ENCODE measurements at places on chromosomes 7 and 10. TPM values are rescaled to one million over a fixed set of nuclear protein-coding genes. Genes with fewer than 3 reads are reported as not detected.

DNA sequence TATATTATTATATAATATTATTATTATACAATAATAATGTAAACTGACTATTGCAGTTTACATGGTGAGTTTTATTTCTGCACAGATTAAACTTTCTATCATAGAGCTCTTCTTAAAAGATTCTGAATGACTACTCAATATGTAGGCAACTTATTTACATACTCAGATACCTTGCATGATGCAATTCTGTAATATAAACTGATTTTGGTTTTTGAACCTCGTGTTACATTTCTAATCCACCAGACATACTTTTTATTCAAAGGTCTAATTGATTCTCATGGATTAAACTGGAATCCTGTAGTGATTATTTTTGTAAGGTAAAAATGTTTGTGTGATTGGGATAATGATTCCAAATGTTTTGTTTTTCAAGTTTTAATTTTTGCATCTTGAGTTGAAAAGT is 19.9 kb downstream of the SLC26A4 start:
- no peak for DNase-seq

- no peak for DNase-seq
These were observed 26.2 kb downstream of the ASB15 start for GRCh38 chr7:123627851-123628250.

- DNase-seq, result peak; percentile 68
These were observed at the start of gene FKBP9 for GRCh38 chr7:32957326-32958045. FKBP9 (plus strand) TSS chr7:32957440; CDS start chr7:32957574, 134 bp downstream.

DNA sequence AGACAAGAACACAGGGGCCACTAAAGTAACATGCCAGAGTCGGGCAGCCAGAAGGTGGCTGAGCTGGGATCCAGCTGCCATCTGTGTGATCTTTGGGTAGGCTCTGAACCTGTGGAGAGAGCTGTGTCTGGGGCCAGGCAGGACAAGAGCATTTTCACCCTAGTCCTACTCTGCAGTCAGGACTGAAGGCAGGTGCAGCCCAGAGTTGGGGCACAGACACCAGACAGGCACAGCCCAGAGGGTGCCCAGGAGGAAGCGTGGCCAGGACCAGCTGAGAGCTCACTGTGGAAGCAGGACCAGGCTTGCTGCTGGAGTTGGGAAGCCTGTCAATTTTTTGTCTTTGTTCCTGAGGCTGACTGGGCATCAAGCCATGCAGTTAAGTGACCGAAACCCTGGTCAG is 113.6 kb downstream of the ADCY1 start:
- no peak for DNase-seq

- peak; percentile 82 for DNase-seq
These were observed 18.8 kb downstream of the CHAT start for GRCh38 chr10:49632406-49633317.

GRCh38 chr7:105581066-105581811 is at the start of gene EFCAB10:
EFCAB10 (minus strand) TSS chr7:105581493; CDS start chr7:105581463, 30 bp downstream.
- peak; percentile 62 for DNase-seq

- DNase-seq, result no peak
These were observed 747.8 kb downstream of the GRID1 start for GRCh38 chr10:85618841-85619240.

GRCh38 chr10:12748186-12748585 is 253.3 kb downstream of the CCDC3 start:
- no peak for DNase-seq

GRCh38 chr10:92327445-92328433 is 36.8 kb downstream of the MARCHF5 start:
- DNase-seq, result no peak

- no peak for DNase-seq
These were observed 86.5 kb downstream of the ARID5B start for GRCh38 chr10:61987951-61988379.

DNA sequence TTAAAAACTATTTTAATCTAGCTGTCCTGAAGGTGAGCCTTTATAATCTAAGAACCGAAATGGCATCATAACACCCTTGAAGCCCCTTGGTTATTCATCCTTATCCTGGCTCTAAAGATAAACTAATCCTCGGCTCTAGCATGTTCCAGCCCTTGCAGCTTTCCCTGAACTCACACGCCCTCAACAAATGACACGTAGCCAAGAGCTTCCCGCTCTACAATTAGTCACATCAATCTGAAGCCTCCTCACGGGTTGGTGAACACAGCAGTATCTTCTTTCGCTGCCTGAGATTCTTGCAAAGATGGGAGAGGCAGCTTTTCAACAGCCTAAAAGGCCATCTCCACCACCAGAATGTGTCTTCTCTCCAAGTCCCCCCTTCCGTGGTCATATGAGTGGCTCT is 4.1 kb downstream of the FRMD4A start:
- DNase-seq, result no peak

- peak; percentile 66 for DNase-seq
These were observed 77.0 kb upstream of the PODXL start for GRCh38 chr7:131633342-131633843.

DNA sequence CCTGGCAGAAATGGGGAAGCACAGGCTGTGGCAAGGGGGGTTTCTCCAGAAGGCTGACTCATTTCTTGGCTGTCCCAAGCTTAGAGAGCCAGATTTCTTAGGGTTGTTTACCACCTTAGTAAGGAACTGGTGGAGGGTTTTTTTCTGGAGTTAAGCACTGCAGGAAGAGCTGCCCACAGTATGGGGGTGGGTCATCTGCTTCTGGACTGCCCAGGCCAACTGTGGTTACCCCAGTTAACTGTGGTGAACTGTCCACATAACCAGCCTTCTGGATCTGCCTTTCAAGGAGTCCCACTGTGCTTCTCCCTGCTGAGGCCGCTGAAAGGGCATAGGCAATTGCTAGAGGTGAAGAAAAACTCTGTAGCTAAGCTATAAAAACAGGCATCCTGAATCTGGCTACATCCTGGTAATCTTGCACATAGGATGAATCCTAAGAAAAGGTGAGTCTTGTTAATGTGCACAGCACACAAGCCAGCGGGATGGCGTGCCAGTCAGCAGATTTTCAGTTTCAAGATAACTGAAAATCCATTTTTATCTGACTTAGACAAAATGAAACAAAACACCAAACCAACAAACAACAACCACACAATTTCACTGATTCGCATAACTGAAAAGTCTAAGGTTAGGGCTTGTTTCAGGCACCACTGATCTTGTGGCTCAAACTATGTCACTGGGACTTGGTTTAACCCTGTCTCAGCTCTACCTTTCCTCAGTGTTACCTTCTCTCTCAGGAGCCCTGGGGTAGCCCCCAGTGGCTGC is 21.6 kb upstream of the TSPAN33 start:
- no peak for DNase-seq

DNA sequence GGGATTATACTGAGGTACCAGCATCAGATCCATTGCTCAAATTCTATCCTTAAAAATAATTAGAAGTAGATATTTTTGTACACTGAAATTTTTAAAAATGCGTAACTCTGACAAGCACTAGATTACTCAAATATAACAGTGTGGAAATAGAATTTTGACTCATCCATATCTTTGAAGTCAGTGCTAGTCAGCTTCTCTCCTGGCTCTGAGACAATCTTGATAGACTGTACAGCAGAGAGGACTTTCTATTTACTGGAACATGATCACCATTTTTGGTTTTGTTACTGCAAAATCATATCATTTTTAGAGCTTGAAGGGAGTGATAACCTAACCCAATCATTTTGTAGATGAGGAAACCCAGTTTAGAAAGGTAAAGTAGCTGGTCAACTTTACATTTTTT is 195.0 kb downstream of the MTERF1 start:
- peak; percentile 4 for DNase-seq

GRCh38 chr10:123807444-123808035 is 84.1 kb downstream of the CPXM2 start:
- peak; percentile 19 for DNase-seq

GRCh38 chr7:99369767-99370391 is 4.7 kb upstream of the ARPC1B start:
- DNase-seq, result no peak

Gene ZNF3
- total RNA-seq, result 20.1 TPM

Gene ADCY1
- 0.56 TPM for total RNA-seq

Gene WEE2
- total RNA-seq, result not detected

Gene NPFFR1
- not detected for total RNA-seq

Gene PNLIPRP3
- 13.4 TPM for total RNA-seq

Gene SLC18A3
- not detected for total RNA-seq
